ENCODE measurements at places on chromosomes 2 and 18.

GRCh38 chr18:37663446-37663845, 97.8 kb upstream of the CELF4 start:
- no peak for DNase-seq

GRCh38 chr18:36035253-36035652, 32.1 kb downstream of the RPRD1A start:
- no peak for DNase-seq

GRCh38 chr18:4547126-4547525, 92.0 kb upstream of the DLGAP1 start:
- no peak for DNase-seq

GRCh38 chr18:69858897-69859296, 88.8 kb downstream of the CD226 start:
- DNase-seq, result no peak

DNA sequence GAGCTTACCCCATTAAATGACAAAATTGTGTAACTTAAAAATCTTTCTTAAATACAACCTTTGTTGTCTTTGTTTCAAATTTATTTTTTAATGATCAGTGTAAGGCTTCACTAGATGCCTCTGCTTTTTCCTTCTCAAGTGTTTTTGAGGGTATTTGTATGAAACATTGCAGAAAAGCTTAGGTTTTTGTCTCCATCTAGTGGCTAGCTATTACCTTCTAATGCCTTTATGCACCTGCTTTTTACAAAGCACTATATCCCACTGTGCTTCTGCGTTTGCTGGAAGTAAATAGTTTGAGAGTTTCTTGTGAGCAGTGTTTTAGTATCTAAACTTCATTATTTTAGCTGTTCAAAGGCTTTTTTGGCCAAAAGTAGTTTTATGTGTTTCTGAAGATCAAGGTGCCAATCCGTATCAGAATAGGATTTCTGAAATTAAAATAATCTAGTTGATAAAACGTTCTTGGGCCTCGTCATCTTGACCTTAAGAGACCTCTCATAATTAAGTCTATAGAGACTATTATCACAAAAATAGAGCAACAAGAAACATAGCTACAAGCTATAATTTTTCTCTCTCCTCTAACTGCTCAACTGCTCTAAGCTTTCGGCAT, 47.0 kb downstream of the IWS1 start:
- DNase-seq, result no peak

DNA sequence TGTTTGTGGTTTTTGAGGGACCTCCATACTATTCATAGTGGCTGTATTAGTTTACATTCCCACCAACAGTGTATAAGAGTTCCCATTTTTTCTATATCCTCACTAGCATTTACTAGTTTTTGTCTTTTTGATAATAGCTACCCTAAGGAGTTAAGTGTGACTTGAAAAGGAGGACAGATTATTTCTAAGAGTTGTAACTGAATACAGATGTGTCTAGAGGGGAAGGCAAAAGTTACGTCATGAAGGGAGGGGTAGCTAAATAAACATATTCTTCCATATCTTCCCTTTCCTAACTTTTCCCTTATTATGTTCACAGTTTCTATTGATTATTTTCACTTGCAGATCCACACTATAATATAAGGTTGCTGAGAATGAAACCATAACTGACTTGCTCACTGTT, 1315.7 kb upstream of the ZEB2 start:
- no peak for DNase-seq

GRCh38 chr2:102839668-102840388, 78.0 kb downstream of the TMEM182 start:
- no peak for DNase-seq

DNA sequence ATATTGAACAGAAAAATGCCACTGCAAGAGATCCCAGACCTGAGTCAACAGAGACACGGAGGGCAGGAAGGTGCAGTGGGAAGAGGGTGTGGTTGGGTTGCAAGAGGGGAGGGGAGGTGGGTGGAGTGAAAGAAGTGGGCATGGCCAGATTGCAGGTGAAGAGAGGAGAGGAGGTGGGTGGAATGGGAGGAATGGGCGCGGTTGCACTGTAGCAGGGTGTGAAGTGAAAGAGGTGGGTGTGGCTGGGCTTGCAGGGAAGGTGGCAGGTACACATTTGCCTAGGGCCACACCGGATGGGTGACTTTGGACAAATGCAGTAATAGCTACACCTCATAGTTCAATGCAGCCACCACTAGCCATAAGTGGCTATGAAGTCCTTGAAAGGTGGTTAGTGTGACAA, 71.1 kb downstream of the DOCK10 start:
- no peak for DNase-seq

GRCh38 chr2:199975273-199975895, 20.0 kb downstream of the MAIP1 start:
- no peak for DNase-seq

DNA sequence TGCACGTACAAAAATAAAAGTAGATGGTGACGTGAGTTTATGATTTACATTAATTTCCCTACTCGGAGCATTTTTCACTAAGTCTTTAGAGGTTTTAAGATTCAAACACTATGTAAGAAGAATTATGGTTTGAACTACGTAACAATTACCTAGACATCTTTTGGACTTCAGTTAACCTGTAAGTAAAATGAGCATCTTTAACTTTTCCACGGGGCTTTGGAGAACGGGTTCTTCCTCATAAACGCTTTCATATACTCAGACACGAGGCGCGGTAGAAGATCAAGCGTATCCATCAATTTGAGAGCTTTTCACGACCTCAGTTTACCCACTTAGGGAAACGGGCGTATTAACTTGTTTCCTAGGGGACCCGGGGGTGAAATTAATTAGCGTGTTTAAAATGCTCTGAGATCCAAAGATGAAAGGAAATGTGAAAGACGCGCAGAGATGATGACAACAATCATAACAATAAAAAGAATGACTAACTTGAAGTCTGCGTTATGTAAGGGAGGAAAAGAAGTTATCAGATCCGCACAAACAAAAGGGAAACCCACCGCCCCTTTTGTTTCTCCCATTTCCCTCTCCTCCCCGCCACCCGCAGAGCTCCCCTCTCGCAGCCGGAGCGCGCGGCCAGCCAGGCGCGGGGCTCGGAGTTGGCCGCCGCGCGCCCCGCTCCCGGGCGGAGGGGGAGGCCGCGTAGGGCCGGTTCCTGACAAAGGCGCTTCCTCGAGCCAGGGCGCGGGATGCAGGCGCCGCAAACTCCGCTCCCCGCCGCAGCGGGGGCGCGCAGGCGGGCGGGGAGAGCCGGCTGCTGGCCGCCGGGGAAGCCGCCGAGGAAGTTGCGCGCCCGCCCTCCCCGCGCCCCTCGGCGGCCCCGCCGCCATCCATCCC, 807 bp downstream of the PELI1 start:
- DNase-seq, result peak; percentile 67

- DNase-seq, result no peak
Measured at GRCh38 chr2:25491003-25491696, 149.4 kb upstream of the DNMT3A start.

DNA sequence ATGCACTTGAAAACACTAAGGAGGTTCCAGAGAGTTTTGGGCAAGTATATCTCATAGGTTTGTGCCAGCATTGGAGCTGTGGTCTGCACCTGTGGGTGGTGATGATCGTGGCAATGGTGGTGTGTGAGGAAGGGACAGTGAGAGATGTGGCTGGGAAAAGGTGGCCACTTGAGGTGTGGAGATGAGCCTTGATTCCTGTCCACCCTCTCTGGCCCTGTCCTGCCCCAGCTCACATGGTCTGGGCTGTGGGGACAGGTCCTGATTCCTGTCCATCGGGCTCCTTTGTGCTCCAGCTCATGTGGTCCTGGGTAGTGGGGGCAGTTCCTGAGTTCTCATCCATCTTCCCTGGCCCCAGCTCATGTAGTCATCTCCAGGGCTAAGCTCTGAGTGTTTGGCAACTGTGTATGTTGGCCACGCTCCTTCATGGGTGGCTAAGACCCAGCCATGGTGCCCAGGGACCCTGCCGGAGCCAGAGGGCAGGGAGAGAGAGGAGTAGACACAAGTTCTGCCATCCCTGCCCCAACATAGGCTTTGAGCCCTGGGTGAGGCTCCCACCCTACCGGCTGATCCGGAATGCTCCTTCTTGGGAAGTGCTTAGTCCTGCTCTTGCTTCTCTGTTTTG, 294.4 kb upstream of the HDAC4 start:
- DNase-seq, result no peak
